ENCODE measurements at places on chromosomes 11 and 22. TPM values are rescaled to one million over a fixed set of nuclear protein-coding genes. Genes with fewer than 3 reads are reported as not detected.

The IRAG1 gene
- 0.05 TPM for polyA plus RNA-seq

The MEI1 gene
- polyA plus RNA-seq: not detected

The YPEL4 gene
- 2.3 TPM for polyA plus RNA-seq

DNA sequence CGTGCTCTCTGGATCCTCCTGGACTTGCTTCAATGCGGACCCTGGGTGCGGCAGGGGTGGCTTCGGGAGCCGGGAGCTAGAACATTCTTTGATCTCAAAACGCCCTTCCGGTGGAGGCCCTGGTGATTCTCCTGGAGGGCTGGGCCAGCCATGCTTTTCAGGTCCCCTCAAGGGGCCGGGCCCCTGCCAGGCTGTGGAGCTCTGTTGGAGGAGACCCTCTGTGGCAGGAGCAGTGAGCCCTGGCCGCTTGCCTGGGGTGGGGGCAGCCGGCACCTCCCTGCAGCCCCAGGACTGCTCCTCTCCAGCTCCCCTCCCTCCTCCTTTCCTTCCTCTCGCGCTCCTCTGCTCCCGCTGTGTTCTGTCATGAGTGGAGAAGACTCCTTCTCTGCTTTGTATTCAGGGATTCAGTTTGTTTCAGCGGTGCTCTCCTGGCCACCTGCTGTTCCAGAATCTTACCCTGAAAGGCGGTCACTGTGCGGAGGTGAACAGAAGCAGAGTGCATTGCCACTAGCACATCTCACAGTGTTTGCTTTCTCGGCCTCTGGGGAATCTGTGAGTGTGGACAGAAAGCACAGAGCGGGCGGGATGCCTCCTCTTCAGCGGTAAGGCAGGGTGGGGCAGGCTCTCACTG is 289.1 kb downstream of the TBC1D22A start:
- no peak for DNase-seq

DNA sequence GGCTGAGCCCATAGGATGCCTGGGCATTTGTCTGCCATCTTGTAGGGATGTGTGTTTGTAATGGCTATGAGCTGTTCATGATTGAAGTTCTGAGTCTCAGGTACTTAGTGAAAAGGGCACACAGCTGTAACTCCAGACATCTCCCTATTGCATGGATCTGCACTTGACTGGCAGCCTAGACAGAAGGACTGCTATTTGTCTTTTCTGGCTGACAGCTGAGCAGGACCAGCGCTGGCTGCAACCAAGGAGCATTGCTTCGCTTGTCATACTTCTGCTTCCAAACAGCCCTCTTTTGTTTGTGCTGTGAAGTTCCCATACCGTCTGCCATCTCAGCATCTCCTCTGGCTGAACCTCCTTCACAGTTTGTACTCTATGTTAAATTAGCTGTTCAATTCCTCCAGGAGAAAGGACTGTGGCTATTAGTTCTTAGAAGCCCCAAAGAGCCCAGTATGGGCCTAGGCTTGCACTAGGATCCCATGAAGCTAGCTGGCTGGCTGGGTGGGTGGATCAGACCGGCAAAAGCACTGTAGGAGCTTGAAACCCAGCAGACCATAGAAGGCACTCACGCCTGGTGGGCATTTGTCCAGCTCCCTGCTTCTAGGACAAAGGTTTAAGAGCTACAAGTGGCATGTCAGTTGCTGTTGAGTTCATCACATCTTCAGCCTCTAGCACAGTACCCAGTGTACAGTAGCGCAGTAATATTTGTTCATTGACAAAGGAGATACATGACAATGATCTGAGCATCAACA is 20.4 kb downstream of the HIRA start:
- no peak for DNase-seq

- no peak for DNase-seq
Observed at GRCh38 chr11:2666828-2667570, 32.8 kb downstream of the KCNQ1OT1 start.

DNA sequence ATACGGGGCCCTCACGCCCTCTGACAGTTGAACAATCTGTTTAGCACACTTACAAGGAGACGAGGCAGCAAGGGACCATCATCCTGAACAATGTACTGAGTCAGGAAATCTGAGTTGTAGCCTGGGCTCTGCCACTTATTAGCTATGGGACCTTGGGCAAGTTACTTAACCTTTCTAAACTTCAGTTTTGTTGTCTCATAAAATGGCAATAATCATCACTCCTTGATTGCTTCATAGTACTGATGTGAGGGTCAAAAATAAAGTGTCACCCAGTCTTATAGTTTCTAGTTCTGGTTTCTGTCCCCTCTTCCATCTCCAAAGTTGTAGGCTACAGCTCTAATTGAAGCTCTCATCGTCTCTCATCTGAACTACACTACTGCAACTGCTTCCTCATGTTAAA is 46.7 kb downstream of the RELT start:
- DNase-seq: no peak

GRCh38 chr22:22755778-22756100 is 111.3 kb downstream of the GGTLC2 start:
- DNase-seq: no peak

DNA sequence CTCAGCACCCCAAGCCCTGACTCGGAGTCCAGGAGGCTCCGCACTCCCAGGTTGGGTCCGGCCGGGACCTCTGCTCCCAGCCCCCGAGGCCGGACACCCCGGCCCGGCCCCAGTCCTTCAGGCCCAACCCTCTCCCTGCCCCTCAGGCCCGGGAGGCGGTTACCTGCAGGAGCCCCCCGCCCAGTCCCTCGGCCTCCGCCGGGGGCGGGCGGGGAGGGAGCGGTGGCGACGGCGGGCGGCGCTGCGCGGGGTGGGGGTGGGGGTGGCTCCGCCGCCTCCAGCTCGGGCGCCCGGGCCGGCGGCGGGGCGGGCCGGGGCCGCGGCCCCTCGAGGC is 310 bp downstream of the TCF20 start:
- DNase-seq: no peak
